Fibroblast of villous mesenchyme (primary cell): ENCODE measurements at places on chromosomes 6 and 20.

- DNase-seq = no peak
Measured at GRCh38 chr6:5701174-5701573, 305.6 kb downstream of the NRN1 start.

GRCh38 chr20:25380945-25381614 is 9.6 kb downstream of the ABHD12 start:
- no peak for DNase-seq

DNA sequence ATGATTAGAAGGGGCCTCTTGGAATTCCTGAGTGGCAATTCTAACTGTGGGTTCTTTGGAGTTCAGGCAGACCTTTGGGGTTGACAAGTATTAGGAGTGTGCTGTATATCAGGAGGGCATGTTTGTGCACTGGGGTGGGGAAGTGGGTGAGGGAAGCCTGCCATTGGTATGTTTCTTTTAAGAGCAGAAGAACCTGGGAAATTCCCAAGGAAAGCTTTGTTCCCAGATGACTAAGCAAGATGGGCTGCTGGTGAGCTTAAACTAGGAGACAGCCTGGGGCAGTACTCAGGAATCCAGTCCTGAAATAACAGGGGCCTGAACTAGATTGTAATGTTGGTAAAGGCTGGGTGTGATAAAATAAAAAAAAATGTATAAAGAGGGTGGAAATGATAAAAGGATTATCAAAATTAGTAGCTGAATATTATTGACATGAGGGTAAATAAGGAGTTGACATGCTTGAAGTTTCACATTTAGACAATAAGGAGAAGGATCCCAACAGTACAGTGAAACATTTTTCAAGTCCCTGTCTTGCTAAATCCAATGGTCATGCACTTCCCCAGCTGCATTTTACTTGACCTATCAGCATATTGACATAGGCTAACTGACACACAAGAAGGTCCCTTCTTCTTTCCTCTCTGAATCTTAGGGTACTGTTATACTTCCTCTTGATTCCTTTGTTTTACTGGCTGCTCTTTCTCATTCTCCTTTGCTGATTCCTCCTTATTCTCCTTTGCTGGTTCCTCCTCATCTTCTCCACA is 18.4 kb upstream of the IFNGR1 start:
- peak; percentile 75 for DNase-seq

DNA sequence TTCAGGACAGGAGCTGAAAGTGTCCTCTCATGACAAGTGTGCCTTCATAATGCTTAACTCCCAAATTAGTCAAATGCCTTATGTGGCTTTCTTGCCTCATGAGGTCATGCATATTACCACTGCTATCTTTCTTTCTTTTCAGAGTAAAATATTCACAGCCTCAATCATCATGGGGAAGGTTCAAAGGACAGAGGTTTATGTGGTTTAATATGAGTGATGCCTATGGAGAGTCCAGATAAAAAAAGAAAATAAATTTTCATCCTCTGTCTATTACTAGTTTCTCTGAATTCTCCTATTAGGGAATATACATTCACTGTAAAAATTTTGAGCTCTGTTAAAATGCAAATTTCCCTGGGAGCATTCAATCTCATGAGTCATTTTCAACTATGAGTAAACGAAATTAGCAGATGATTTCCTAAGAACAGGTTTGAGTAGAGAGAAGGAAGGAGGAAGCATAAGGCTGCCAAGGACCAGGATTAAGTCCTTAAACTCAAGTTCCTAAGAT is 396.9 kb upstream of the ADGRB3 start:
- peak; percentile 10 for DNase-seq

GRCh38 chr6:3075772-3076113 is 7.4 kb downstream of the RIPK1 start:
- DNase-seq = no peak

DNA sequence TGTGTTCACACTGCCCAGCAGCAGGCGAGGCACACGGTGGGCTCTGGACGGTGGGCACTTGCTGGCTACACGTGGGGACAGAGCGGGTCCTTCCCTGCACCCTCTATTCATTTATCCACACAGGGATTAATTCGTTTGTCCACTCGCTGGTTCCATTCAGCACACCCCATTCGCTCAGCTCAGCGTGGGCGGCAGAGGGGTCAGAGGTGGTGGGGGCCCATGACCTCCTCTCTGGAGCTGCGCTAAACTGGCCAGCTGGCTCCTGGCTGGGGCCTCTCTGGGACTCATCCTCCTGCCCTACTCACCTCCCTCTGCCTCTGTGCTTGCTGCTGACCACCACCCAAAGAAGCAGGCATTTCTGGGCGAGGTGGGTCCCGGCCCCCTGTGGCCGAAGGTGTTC is 21.4 kb upstream of the RBBP8NL start:
- DNase-seq = no peak

DNA sequence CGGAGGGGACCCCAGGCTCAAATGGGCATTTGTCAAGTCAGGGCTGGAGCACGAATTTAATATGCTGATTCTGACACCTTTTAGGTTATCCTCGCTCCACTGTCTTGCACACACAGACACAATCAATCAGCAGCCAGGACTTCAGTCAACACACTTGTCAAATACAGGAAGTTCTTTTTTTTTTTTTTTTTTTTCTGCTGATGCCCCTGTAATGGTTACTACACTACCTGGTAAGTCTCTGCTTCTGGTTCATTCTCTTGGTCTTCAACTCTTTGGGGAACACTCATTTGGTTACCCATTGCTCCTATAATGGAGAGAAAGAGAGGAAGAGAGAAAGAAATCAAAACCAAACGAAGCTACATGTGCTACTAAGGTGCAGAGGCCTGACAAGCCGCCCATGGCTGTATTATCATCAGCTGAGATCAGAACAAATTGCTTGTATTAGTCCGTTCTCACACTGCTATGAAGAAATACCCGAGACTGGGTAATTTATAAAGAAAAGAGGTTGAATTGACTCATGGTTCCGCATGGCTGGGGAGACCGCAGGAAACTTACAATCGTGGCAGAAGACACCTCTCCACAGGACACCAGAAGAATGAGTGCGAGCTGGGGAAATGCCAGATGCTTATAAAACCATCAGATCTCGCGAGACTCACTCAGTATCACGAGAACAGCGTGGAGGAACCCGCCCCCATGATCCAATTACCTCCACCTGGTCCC is 11.8 kb downstream of the BCAS1 start:
- no peak for DNase-seq
